ENCODE measurements at places on chromosomes 12 and 14.

DNA sequence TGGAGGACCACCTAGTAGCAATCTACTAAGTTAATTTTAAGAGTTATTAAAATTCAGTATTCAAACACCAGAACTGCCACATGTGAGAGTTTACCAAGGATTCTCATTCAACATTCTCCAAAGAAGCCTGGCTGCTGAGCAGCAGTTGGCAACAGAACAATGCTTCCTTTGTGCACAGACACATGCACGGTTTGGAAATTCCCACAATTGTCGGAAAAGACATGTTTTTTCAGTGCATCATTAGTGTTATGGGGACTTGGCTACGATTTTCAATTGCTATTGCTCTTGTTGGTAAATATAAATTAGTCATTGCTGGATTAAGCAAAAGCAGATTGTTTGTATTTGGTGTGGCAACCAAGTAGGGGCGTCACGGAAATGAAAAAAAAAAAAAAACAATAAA lies 22.2 kb downstream of the ST8SIA1 start:
- DNase-seq, result no peak

DNA sequence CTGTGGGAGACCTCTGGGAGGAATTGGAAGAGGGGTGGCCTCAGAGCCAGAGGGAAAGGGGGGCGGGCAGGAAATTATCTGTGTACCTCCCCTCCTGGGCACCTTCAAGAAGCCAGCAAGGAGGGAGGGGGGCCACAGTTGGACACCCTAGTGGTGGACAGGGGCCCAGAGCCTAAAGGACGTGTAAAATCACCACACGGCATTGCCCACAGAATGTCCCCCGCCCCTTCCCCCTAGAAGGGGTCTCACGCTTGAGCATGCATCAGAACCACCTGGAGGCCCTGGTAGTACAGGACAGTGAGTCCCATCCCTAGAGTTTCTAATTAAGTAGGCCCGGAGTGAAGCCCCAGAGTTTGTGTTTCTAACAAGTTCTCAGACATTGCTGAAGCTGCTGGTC lies 8.2 kb downstream of the ENDOU start:
- DNase-seq, result no peak

DNA sequence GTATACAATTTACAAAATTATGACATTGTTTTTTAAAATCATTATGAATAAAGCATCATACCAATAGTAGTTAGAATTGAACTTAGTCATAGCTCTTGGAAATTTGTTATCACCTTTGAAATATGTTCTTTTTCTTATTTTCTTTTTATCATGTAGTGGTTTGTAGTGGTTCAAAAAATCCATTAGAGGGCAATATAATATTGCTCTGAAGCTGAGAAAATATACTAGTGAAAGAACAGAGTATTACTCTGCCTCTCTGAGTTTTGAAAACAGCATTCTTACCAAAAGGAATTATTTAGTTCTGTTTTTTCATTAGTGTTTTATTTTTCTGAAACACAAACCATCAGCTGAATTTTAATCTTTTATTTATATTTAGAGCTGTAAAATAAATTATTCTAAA lies 76.2 kb downstream of the PDZRN4 start:
- DNase-seq, result no peak

GRCh38 chr12:58288190-58288589 lies 346.8 kb downstream of the ATP23 start:
- no peak for DNase-seq

DNA sequence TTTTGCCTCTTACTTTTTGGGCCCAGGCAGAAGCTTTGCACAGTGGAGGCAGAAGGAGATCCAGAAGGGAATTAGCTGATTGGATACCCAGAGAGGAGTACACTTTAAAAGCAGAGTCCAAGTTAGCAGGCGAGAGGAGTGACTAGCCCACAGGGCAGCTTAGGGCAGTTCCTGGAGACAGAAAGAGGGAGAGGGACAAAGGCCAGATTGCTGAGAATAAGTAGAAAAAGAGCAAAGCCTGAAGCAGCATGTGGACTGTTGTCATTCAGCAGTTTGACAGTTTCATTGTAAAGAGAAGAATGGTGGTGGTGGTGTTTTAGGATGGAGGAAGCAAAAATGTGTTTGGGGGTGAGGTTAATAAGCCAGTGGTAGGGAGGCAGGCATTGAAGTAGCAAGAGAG lies 95.1 kb downstream of the PELI2 start:
- no peak for DNase-seq

DNA sequence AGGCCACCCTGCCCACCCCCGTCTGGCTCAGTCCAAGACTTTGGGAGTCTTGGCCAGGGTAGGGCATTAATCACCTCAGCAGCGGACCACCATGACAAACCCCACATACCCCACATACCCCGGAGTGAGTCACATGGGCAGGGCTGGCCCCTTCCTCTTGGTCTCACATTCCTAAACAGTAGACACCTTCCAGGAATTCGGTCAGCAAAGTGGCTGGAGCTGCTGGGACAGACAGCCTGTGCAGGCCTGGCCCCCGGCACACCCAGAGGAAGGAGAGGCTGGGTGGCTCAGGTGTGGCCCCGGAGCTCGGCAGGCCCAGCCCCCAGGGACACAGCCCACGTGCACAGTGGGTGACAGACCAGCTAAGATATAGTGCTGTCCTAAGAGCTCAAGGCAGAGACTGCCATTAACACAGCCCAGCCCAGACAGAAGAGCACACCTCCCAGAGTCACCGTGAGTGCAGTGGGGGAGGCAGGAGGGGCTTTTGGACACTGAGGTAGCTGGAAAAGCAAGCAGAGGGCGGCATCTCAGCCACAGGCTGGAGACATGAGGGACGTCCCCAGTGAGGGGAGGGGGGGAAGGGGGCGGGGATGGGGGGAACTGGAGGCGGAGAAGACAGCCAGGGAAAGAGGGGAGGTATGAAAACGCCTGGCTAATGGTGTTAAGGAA lies 24.0 kb downstream of the CCDC85C start:
- no peak for DNase-seq

- no peak for DNase-seq
Observed at GRCh38 chr12:7090222-7090998, 1.8 kb downstream of the C1R start.

DNA sequence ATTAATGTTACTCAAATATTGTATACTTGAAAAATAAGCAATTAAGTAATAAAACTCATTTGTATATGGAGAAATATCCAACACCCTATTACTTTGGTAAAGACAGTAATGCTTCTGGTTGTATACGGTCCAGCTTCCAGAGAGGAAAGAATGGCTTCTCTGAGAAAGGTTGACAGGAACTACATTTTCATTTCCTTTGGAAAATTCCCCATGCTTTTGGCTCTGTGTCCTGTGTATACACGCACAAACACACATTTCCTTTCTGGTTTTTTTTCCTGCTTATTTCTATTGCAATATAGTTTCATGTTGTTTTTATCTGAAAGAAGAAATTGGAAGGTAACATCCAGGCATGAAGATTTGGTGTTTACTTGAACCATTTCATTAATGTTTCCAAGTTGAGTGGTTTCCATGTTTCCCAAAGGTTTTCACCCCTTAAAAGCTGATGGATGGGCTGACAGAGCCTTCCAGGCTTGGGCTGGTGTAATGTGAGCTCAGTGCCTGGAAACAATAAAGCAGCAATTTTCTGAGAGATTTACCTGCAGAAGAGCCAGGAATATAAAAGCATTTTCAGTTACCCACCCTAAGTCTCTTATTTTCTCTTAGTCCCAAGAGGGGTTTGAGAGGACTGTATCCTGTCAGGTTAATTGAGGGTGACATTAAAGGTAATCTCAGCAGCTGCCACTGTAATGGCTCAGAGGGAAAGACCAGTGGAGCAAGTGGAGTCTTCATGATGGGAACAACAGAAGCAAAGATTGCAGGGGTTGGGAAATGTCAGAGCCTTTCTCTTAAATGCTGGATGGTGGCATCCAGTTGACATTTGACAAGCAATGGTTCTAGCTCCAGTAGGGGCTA lies 33.4 kb upstream of the TMTC1 start:
- DNase-seq, result no peak

DNA sequence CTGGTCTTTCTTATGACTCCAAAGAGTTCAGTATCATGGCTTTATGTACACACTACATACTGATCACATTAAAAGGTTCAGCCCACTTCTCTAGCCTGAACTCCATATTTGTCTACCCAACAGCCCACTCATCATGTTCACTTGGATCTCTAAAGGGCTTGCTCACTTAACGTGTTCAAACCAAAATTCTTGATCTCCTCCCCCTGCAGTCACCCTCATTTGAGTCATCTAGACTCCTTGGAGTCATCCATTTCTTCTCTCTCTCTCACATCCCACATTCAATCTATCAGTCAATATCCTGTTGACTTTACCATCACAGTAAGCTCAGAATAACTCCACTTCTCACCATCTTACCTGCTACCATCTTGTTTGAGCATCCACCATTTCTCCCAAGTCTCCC lies 148.4 kb upstream of the ARID2 start:
- DNase-seq, result no peak

DNA sequence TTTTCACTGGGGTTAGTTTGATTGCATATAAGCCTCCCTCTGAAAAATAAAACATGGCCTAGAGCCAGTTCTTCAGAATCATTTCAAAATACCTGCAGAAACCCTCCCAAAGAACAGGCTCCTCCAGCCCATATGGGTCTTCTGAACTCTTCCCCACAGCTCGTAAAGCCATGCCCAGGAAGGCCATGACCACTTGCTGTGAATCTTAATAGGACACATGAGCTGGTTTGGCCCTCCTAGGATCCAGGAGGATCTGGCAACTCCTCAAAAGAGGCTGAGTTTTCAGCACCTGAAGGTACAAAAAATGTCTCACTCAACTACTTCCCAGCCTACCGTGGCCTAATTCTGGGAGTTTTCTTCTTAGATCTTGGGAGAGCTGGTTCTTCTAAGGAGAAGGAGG lies 2.4 kb downstream of the MYBPC1 start:
- no peak for DNase-seq

GRCh38 chr14:76585616-76586015 lies 175.7 kb upstream of the VASH1 start:
- no peak for DNase-seq

GRCh38 chr12:219891-220352 lies 6.0 kb upstream of the SLC6A12 start:
- DNase-seq, result no peak

DNA sequence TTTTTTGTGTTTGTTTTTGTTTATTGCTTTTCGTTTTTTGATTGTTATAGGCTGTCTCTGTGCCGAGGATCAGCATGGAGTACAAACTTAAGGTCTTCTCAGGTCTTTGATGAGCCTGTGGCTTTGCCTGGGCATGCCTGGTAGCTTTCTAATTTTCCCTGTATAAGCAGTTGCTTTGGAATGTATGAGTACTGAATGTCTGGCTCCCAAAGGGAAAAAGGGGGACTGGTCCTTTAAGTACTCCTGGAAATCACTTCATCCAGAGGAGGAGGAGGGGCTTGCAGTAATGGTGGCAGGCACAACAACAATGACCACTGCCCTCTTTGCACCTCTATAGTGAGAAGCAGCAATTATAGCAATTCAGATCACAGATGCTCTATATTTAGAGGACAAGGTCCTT lies 67.6 kb upstream of the TTC7B start:
- DNase-seq, result no peak

DNA sequence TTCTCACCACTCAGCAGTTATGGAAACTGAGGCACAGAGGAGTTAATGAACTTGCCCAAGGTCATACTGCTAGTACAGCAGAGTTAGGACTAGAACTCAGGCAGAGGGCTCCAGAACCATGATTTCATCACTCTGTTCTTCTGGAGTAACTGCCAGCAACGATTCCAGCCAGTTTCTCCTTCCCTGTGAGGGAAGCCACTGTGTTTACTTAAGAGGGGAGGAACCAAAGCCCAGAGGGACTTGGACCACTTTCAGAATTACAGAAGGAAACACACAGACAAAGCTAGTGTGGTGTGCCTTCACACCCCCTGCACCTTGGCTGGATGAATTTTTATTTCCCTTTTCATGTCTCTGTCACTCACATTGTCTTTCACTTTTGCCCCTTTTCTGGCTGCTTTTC lies 398.2 kb downstream of the DPF3 start:
- no peak for DNase-seq

DNA sequence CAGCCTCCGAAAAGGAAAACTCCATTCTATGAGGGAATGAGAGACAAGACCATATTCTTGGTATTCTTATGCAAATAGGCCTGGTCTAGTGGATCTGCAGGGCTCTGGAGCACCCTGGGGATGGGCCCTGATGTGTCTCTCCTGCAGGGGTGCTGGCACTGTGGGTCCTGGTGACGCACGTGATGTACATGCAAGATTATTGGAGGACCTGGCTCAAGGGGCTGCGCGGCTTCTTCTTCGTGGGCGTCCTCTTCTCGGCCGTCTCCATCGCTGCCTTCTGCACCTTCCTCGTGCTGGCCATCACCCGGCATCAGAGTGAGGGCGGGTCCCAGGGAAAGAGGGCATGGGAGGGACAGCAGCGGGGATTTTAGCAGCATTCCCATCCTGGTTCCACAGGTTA lies 5.8 kb downstream of the SLC48A1 start:
- DNase-seq, result no peak

GRCh38 chr14:84375235-84375634 lies 1154.7 kb upstream of the FLRT2 start:
- no peak for DNase-seq

GRCh38 chr12:64746663-64747062 lies 12.5 kb downstream of the GNS start:
- DNase-seq, result no peak

DNA sequence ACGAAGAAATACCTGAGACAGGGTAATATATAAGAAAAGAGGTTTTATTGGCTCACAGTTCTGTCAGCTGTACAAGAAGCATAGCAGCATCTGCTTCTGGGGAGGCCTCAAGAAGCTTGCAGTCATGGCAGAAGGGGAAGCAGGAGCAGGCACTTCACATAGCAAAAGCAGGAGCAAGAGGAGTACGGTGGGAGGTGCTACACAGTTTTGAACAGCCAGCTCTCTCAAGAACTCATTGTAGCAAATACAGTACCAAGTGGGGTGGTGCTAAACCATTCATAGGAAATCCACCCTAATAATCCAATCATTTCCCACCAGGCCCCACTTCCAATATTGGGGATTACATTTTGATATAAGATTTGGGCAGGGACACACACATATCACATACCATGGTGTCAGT lies 8.0 kb downstream of the TMTC3 start:
- no peak for DNase-seq

- no peak for DNase-seq
Observed at GRCh38 chr12:66733839-66734238, 55.0 kb upstream of the GRIP1 start.

DNA sequence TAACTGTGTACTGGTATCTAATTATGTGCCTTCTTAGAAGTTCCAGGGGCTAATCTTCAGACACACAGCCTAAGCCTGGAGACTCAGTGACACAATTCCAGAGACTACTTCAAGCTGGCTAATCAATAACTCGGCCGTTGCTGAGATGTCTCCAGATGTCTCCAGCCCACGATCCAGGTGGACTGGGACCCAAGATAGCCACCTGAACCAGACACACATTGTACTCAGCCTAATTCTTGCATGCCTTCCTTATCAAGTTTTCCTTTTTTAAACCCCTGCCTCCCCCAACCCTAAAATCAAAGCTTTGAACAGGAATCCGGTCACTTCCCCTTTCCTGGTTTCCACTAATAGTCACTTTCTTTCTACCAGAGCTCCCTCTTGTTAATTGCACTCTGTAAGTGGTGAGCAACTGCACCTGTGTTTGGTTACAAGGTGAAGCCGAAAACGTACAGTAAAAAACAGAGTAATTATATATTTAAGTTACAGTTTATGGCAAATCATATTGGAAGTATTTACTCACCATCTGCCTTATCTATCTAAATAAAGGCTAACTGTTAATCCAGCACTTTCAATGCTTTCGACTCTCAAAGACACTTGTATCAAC lies 39.8 kb upstream of the PTGDR start:
- no peak for DNase-seq

All from activated CD4-positive, alpha-beta T cell treated with anti-CD3 and anti-CD28 coated beads, Interleukin-2, amount 50 U/mL, for 4 hours (primary cell).